GM20000 (cell line): ENCODE measurements at places on chromosomes 2 and 18.

GRCh38 chr2:106030287-106031268 is 163.5 kb downstream of the UXS1 start:
- DNase-seq, result no peak

GRCh38 chr18:45981821-45982220 is 14.7 kb upstream of the EPG5 start:
- no peak for DNase-seq

GRCh38 chr2:11187731-11188130 is 32.5 kb downstream of the SLC66A3 start:
- DNase-seq, result no peak

- DNase-seq, result no peak
Measured at GRCh38 chr2:198326431-198326830, 522.0 kb downstream of the PLCL1 start.

DNA sequence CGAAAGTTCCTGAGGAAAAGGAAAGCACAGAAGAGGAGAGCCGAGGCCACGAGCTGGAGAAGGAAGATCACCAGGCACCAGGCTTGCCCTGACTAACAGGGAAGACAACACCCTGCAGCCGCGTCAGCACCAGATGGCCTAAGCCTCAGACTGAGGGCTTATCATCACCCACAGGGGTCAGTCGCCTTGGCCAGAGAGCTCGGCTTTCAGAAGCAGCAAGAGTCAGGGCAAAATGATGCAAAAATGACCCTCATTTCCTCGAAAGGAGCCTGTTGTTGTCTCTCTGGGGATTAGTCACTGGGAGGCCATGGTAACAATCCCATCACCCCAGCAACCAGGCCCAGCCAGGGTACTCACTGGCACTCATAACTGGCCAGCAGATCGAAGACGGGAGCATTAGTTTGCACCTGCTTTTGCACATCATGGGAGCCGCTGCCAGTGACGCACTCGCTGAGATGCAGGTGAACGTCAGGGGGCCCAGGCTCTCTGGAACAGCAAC is 42.7 kb upstream of the ZFP36L2 start:
- DNase-seq, result no peak

- no peak for DNase-seq
Measured at GRCh38 chr2:37897511-37897910, 27.6 kb upstream of the RMDN2 start.

DNA sequence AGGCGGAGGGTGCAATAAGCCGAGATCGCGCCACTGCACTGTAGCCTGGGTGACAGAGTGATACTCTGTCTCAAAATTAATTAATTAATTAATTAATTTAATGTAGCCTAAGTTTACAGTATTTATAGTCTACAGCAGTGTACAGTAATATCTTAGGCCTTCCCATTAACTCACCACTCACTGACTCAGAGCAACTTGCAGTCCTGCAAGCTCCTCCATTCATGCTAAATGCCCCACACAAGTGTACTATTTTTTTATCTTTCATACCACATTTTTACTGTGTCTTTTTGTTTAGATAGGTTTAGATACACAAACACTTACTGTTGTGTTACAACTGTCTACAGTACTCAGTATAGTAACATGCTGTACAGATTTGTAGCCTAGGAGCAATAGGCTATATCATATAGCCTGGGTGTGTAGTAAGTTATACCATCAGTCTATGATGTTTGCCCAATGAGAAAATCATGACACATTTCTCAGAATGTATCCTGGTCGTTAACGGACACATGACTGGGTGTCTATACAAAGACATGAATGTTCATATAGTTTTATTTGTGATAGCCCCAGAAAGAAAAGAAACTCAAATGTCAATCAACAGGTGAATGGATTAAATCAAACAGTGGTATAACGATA is 15.8 kb upstream of the RNU2-63P start:
- DNase-seq, result no peak

GRCh38 chr2:27583390-27583915 is 611 bp downstream of the ZNF512 start:
- DNase-seq, result no peak

- peak; percentile 31 for DNase-seq
Measured at GRCh38 chr2:32064021-32064601, 755 bp downstream of the SPAST start.

- DNase-seq, result no peak
Measured at GRCh38 chr18:10064267-10064666, 150.5 kb downstream of the VAPA start.

GRCh38 chr18:35029770-35030169 is 11.4 kb upstream of the MAPRE2 start:
- DNase-seq, result no peak

DNA sequence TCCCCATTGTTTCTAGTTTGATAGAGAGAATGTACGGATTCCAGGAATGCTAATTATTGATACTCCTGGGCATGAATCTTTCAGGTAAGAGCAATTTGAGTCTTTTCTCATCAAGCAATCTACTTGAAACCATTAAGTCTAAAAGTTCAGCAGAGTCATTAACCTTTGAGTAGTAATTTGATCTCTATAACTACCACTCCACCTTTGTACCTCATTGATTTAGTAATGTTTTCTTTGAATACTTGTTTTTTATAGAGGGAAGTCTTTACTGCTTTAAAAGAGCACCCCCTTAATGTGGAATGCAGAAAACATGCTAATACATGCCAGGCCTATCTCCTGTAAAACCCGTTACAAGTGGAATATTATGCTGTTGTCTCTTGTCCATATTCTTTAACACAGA is 45.0 kb downstream of the EIF5B start:
- DNase-seq, result no peak

DNA sequence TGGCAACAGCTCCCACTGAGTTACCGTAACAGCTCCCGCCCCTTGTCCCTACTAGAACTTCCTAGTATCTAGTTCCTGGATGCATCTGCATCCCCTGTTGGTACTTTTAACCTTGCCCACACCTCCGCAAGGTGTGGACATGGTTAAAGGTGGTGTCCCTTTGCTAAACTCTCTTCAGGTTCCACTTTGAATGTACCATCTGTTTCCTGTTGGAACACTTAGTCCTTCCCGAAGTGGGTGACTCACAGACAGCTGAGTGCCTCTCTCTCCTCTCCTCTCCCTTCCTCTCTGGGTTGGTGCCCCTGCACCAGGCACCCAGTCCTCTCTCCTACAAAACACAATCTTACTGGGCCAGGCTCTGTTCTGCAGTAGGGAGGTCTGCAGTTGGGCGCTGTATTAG is 19.6 kb upstream of the REL start:
- DNase-seq, result no peak

- no peak for DNase-seq
Measured at GRCh38 chr2:12335131-12335530, 381.6 kb upstream of the TRIB2 start.

GRCh38 chr2:228239207-228239906 is 57.9 kb upstream of the SPHKAP start:
- no peak for DNase-seq

DNA sequence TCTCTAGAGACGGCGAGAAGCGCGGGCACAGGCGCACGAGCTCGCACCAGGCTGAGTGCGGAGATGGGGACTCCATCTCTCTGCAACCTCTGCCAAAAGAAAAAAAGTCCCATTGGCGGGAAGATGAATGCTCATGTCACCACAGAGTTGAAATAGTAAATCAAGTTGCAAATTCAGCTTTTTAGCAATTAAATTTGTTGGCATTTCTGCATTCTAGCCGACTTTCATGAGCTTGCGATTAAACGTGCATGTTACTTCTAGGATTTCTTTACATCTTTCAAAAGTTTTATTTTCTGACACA is 588 bp downstream of the CHAC2 start:
- no peak for DNase-seq

GRCh38 chr2:24076849-24077534 is 866 bp upstream of the SF3B6 start:
- DNase-seq, result no peak

DNA sequence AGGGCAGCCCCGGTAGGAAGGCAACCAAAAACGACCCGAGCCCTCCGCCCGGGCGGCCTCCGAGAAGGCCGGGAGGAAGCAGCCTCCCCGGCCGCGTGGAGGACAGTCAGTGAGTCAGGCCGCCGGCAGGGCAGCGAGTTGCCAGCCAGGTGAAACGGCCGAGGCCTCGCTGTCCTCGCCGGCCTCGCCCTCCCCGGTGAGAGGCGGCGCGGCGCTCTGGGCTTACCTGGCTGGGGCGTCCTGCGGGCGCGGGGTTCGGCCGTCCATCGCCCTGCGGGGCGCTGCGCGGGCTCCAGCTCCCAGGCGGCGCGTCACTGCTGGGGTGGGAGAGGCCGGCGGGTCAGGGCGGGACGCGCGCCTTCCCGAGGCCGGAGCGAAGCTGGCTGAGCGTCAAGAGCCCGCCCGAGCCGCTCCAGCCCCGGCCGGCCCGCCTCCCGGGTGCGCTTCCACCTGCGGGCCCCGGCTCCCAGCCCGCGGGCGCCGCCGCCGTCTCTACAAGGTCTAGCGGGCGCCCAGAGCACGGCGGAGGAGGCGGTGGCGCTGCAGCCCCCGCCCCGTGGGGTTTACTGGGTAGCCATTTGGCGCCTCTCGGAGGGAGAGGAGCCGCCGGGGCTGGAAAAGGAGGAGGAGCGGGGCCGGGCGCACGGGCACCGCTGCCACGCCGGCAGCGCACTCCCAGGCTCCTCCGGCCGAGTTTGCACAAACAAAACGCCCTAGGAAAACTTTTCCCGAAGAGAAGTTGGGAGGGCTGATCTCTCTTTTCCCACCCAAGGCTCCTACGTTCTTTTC is 499 bp downstream of the COBLL1 start:
- DNase-seq, result peak; percentile 59

DNA sequence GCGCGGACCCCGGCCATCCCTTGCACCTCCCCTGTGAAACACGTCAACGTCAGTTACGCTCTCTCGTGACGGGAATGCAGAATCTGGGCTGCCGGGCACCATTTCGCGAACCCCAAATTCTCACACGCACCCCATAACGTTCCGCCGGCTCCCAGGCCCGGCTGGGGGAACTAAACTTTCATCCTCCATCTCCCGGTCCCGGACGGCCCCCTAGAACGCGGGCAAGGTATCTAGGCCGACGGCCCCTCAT is 544 bp downstream of the DNAJC27 start:
- peak; percentile 44 for DNase-seq

GRCh38 chr2:17299891-17300540 is 218.2 kb downstream of the RAD51AP2 start:
- DNase-seq, result no peak

- no peak for DNase-seq
Measured at GRCh38 chr18:3607309-3608098, 157.5 kb downstream of the TGIF1 start.
